Upper lobe of right lung (tissue), 1 donor: ENCODE measurements at places on chromosomes 16 and 17.

DNA sequence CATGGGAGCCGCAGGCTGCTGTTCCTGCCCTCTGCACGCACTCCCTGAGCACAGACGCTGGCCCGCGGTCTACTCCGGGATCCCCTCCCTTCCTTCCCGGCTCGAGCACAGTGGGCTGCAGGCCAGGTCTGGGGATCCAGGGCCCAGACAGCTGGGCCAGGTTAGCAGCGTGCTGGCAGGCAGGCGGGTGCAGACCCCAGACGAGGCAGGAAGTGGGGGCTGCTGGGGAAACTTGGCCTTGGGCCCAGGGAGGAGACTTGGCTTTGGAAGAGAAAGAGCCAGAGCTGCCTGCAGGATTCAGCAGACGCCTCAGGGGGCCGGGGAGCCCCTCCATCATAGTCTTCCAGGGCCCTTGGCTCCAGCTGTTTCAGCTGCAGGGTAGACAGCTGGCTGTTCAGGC is 30.2 kb upstream of the ABCC3 start:
- no peak for DNase-seq

DNA sequence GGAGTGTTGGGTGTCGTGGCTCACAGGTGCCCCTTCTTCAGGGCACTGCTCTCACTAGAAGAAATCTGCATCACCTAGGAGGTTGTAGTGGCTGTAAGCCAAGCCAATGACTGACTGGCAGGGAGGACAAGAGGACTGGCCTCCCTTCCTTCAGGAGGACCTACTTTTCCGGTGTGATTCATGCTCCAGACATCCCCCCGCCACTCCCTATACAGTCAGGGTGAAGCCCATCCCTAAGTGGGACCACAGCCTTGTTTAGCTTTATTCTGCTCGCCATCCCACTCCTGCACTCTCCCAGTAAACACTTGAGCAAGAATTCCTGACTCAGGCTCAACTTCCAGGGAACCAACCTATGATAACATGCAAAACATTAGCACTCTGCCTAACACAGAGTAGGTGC is 67.0 kb downstream of the PLCG2 start:
- DNase-seq = no peak

GRCh38 chr17:55275894-55276804 is 11.4 kb downstream of the HLF start:
- no peak for DNase-seq

- DNase-seq = no peak
These were observed 44.1 kb downstream of the DDX19A start for GRCh38 chr16:70390774-70391173.

DNA sequence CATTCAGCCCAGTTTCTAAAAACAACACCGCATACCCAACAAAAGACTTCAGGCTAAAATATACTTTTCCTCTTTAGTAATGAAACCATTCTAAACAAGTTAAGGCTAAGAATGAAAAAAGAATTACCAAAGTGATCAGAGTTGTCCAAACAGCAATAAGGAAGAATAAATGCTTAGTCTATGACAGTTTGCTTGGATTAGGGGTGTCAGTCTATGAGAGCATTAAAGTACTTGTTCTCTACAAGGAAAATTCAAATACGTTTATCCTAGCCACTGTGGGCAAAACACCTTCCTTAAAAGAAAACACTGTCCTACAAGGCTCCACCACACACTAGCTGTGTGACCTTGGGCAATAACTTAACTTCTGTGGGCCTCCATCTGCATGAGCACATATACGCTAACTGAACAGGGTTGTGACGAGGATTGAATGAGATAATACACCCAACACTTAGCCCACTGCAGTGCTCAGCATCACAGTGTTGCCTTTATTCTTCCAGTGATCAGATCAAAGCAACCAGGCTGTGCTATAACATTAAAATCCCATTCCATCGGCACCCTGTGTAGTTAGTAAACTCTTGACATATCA is 53.6 kb downstream of the TEX2 start:
- no peak for DNase-seq

DNA sequence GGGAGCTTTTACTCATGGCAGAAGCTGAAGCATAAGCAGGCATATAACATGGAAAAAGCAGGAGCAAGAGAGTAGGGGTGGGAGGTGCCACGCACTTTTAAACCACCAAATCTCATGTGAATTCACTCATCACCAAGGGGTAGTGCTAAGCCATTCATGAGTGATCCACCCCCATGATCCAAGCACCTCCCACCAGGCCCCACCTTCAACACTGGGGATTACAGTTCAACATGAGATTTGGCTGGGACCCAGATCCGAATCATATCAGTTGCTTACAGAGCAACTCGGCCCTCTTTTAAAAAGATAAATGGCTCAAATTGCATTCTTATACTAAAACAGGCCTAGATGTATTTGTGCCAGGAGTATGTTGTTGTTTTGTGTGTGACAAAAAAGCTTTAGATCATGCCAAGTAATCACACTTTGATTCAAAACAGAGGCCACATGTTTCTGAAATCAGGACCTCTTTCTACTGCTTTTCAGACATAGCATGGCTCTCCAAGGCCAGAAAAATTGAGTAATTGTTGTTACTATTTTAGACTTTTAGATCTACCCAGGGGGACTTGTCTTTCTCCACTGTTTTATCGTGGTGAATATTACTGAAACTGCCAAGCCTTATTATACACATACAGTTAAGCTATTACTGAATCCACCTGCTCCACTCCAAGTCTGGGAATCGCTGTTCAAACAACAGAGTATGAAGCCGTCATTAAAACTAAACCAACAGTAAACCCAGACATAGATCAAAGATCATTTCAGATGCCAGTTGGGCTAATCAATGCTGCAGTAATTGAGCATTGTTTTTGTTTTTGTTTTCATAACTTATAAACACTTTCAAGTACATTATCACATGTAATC is 163.3 kb downstream of the KCNJ2 start:
- no peak for DNase-seq

- no peak for DNase-seq
These were observed 15.8 kb upstream of the ITGAD start for GRCh38 chr16:31377210-31377903.

DNA sequence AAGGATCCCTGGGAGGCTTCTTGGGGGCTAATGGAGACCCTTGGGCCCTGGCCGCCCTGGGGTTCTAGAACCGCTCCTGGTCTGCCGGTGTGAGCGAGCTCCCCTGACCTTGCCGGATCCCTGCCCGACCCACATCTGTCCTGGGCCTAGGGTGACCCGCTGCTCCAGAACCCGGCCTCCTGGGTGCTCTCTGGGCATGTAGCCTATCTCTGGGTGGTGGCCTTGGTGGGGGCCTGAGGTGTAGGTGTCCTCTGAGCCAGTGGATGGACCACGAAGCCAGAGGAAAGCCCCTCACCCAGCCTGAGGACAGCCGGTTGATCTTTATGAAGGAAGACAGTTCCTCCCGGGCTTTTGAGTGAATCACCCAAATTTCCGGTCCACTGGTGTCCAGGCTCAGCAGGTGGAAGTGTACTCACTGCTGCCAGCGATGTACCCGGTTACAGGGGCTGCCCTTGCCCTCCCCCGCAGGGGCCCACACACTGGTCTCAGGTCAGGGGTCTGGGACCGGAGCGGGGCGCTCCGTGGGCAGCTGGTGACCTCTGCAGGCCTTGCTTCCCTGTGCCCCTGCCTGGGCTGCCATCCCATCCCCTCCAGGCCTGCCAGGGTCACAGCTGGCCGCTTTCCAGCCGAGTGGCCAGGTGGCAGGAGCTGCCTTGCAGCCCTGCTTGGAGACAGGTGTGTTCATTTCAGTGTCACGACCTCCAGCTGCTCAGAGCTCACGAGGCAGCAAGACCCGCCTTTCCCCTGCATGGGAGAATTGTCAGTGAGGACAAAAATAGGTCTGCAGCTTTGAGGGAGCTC is 10.5 kb upstream of the GSE1 start:
- no peak for DNase-seq

DNA sequence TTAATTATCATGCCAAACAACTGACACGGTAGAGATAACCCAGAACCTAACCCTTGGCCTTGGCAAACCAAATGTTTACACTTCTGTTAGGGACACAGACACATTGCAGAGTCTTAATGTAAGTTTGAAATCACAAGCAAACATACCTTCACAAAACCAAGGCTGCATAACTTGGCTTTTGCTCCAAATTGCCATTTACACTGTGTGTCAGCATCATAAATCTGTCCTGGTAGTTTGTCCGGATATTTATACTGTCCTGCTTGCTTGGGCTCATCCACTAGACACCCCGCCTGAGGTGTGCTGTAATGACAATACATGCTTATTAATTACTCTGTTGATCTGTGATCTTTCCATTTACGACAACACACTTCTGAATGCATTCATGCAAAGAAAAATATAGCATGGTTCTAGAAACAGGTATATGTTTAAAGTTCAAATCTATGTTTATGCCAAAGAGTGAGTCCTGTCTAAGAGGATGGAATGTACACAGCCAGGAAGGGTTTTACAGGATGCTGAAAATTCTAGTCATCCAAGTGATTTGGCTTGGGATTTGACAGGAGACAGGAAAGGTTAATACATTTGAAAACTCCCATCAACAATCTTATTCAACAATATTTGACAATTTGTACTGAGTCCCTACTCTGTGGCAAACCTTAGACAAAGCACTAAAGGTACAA is 81.1 kb downstream of the ADAMTS18 start:
- no peak for DNase-seq

- no peak for DNase-seq
These were observed 152.4 kb downstream of the IRX5 start for GRCh38 chr16:55083052-55083451.
